Stimulated activated CD4-positive, alpha-beta T cell treated with anti-CD3 and anti-CD28 coated beads, Interleukin-1b, Interleukin-23, amount 100 ng/mL, for 4 hours (primary cell): ENCODE measurements at places on chromosomes 3 and 15.

GRCh38 chr3:10460951-10461545 is 44.3 kb downstream of the ATP2B2 start:
- DNase-seq = no peak

- DNase-seq = no peak
Observed at GRCh38 chr15:98799461-98800390, 151.4 kb downstream of the IGF1R start.

- no peak for DNase-seq
Observed at GRCh38 chr3:196688349-196688748, 23.7 kb downstream of the CEP19 start.

DNA sequence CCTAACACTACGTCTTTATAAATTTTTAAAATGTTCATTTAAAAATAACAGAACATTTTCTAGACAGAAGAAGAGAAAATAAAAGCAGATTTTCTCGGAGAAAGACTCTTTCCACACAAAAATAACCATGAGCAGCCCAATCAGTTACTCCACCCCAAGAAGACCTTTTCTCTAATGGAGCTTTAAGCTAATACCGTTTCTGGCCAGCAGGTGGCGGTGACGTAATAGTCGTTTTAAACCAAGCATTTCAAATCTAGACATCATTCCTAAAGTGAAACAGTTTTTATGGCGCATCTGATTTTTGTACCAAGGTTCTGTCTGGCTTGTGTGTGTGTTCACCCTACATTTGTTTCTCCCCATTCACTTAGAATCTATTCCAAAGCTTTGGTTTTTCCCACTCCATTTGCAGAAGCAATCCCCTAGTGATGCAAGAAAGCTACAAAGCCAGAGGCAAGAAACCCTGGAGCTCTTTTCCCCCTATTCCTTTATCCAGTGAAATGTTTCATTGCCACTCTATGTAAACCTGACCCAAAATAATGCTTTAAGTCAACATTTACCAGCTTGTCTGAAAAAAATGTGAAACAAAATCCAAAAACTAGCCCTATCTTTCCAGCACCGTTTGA is 336.7 kb upstream of the IGF1R start:
- peak; percentile 59 for DNase-seq

- DNase-seq = no peak
Observed at GRCh38 chr3:108887777-108888176, 65.2 kb downstream of the TRAT1 start.

DNA sequence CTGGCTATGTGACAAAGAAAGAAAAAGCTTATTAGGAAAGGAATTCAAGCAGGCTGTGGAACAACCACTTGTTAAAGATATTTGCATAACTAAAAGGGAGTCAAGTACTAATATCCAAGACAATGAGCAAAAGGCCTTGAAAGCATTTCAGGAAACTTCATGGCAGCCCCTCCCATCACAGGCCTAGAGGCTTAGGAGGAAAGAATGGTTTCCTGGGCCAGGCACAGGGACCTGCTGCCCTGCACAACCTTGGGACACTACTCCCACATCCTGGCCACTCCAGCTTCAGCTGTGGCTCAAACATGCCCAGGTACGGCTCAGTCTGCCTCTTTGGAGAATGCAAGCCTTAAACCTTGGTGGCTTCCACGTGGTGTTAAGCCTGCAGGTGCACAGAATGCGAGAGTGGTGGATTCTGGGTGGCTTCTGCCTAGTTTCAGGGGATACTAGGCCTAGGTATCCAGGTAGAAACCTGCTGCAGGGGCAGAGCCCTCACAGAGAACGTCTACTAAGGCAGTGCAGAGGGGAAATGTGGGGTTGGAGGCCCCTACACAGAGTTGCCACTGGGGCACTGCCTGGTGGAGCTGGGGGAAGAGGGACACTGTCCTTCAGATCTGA is 121.6 kb downstream of the OPA1 start:
- no peak for DNase-seq

- DNase-seq = no peak
Observed at GRCh38 chr3:78645628-78646310, 1122.0 kb downstream of the ROBO1 start.

GRCh38 chr15:56824175-56824574 is 90.9 kb upstream of the ZNF280D start:
- no peak for DNase-seq

GRCh38 chr15:24858737-24859601 is 95.8 kb upstream of the SNRPN start:
- DNase-seq = no peak

DNA sequence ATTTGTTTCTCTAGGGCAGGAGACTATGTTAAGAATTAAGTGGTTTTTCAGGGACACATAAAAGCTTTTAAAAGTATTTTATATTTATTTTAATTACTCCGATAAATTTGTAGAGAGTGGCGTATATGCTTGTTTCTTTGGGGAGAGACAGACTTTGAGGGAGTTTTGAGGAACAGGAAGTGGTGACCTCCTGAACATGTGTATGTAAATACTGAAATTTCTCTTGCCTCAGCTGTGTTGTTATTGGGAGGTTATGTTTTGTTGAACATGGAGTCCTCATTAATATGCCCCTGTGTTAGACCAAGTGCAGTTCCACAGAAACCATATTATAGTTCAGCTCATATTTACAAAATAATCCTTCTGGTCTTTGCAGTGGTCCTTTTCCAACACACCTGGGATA is 41.8 kb upstream of the UTS2B start:
- no peak for DNase-seq

- DNase-seq = no peak
Observed at GRCh38 chr3:106510206-106510605, 641.4 kb upstream of the CBLB start.

- no peak for DNase-seq
Observed at GRCh38 chr3:141073580-141073979, 22.4 kb downstream of the SPSB4 start.

- no peak for DNase-seq
Observed at GRCh38 chr3:21528291-21528995, 222.6 kb downstream of the ZNF385D start.

GRCh38 chr15:43525131-43525530 is 7.7 kb downstream of the MAP1A start:
- DNase-seq = no peak

DNA sequence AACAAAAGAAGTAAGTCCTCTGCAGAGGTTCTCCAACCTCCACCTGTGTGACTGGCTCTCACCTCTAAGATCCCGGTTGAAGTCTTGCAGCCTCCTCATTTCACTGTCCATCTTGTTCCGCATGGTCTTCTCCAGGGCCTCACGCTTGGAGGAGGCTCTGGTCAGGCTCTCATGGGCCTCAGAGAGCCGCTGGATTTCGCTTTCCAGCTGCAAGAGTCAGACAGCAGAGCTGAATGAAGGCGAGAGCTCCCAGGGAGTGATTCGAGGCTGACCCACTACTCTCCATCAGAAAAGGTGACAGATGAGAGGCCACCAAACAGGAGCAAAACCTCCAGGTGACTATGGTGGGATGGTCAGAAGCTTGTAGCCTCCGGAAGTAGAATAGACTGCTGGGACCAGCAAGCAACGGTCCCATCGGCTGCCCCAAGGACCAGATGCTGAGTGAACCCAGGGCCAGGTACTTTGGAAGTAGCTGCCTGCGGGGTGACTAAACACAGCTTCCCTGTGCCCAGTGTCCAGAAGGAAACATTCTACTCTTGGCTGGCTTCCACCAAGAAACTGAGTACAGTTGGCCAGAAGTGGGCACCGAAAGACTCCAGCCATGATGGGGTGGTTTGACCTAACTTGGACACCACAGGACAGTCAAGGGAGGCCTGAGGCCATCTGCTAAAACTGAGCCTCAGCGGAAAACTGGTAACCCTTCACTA is 7.9 kb downstream of the AMOTL2 start:
- DNase-seq = no peak

DNA sequence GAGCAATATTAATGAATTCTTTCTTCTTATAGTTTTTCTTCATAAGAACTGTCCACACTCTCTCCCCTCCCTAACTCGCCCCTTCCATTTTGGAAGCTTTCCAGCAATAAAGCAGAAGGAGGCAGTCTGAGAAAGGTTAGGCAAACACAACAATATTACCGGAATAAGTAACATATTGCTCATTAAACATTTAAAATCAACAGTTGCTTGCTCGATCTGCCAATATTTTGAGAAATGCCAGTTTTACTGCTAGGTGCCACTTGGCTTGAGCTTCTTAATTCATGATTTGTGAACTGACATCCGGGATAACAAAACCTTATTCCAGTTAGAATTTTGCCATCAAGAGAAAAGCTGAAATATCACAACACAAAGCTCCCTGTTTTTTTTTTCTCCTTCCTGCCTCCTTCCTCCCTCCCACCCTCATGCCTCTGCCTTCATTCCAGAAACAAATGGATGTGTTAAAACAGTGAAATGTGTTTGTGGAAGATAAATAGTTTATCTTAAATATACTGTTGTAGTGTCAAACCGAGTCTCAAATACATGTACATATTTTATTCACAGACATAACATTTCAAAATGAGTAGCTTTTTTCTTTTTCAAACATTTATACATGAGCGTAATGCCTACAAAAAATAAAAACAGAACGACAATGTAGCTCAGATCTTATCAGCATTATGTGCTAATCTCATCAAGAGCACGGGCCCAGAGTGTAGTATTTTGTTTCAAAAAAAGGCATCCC is 253.7 kb downstream of the GAP43 start:
- no peak for DNase-seq

DNA sequence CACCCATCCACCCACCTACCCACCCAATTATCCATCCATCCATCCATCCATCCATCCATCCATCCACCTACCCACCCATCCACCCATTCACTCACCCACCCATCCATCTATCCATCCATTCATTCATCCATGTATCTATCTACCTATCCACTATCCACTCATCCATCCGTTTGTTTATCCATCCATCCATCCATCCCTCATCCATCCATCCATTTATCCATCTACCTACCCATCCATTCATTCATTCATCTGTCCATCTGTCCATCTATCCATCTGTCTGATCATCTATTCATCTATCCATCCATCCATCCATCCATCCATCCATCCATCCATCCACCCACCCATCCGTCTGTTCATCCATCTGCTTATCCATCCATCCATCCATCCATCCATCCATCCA is 65.7 kb downstream of the FBLN2 start:
- no peak for DNase-seq

DNA sequence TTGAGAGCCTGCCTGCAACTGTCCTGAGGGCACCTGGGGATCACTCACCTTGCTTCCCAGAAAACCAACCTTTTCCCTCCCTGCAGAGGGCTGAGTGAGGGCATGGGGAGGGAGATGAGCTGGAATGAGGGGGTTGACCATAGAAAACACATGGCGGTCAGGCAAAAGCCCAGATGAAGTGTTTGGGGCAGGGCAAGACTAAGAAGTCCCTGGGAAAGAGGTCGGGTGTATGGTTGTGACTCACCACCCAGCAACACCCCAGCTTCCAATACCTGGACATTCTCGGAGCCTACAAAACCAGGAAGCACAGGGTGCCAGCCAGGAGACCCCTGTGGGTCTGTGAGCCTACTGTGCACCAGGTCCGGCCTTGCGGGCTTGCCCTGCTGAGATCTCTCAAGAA is 95.3 kb upstream of the ATP2B2 start:
- no peak for DNase-seq

DNA sequence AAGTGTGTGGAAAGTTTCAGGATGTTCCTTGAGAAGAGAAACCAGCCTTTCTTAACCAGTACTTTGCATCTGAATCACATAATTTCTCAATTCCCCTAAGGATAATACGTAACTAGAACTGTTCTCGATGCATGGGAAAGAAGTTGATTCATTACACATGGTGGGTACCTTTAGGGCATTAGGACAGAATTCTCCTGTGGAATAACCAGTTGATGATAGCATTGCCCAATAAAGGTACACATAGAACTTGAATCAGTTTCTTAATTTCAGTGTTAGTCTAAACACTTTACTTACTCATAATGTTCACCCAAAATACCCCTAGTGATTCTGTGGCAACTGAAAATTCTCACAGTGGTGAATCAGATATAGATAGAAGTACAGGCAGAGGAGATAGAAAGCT is 1030.9 kb downstream of the ROBO1 start:
- no peak for DNase-seq
